ENCODE measurements at places on chromosomes 3 and 15.

- DNase-seq, result no peak
Observed at GRCh38 chr15:56028430-56028829, 35.0 kb upstream of the NEDD4 start.

- no peak for DNase-seq
Observed at GRCh38 chr3:30181178-30181465, 425.3 kb upstream of the TGFBR2 start.

DNA sequence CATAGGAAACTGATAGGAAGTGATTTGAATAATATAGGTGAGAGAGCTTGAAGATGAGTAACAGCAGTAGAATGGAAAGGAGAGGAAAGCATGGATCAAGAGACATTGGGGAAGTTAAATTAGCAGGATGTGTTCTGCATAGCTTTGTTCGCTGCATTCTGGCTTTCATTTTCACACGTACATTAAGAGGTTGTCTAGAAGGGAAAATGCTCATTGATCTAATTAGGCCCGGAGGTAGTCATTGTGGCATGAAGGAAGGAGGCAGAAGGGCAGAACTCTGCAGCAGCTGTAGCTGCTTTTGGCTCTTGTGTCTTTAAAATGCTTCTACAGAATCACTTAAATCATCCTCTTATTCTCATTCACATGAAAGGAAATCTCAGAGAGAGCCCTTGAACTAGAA, 40.3 kb downstream of the KCNAB1 start:
- DNase-seq, result peak; percentile 14

DNA sequence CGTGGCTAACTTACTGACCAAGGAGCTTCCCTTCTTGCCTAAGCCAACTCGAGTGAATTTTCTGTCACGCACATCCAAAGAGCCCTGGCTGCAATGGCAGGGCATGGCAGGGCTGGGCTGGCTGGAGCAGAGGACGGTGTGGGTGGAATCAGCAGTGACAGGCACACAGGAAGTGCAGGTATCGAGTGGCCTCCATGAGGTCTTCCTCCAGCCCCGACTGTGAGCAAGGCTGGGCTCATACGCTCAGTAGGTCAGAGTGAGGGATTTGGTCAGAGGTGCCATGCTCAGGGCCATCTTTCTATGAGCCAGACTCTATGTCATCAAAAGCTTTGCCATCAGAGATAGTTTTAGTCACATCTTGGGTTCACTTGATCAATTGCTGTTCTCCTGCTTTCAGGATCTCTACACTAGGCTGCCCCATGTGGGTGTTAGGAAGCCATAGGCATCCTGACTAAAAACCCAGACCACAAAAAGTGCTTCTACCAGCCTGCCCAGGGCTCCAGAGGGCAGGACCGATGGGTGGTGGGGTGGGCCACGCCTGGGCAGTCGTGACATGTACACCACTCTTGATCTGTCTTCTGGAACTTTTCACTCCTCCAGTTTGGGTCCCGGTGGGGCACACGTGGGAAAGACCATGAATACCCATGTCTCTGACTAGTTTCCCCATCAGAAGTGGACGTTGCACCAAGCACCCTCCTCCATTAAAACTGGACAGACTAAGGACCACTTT, 22.6 kb upstream of the COMMD4 start:
- DNase-seq, result no peak

- DNase-seq, result no peak
Observed at GRCh38 chr3:67964596-67964995, 310.2 kb upstream of the SUCLG2 start.

GRCh38 chr3:113079218-113079961, 88.6 kb downstream of the GTPBP8 start:
- no peak for DNase-seq

DNA sequence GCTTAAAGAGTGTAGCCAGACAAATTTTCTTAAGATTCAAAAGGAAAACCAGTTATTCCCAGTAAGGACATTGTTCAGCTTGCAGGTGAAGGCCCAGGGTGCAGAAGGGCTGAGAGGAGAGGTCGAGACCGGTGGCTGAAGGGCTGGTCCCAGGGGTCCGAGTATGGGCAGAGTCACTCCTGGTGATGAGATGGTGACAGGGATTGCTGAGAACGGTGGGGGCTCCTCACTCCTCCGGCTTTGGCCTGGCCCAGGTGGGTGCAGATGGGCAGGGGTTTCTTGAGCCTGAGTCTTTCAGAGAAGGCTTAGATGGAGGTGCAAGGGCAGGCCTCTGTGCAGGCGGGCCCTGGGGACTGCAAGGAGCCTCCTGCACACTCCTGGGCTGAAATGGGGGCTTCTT, 56.2 kb downstream of the ZNF445 start:
- DNase-seq, result no peak

DNA sequence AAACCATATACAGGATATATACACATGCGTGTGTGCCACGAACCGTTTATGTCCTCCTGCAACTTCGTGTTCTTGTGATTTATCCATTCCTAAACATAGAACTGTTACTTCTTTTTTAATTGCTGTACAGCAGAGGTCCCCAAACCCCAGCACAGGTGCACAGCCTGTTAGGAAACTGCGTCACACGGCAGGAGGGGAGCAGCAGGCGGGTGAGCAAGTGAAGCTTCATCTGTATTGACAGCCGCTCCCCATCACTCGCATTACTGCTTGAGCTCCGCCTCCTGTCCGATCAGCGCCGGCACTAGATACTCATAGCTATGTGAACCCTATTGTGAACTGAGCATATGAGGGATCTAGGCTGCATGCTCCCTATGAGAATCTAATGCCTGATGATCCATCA, 34.9 kb upstream of the NRROS start:
- peak; percentile 63 for DNase-seq

DNA sequence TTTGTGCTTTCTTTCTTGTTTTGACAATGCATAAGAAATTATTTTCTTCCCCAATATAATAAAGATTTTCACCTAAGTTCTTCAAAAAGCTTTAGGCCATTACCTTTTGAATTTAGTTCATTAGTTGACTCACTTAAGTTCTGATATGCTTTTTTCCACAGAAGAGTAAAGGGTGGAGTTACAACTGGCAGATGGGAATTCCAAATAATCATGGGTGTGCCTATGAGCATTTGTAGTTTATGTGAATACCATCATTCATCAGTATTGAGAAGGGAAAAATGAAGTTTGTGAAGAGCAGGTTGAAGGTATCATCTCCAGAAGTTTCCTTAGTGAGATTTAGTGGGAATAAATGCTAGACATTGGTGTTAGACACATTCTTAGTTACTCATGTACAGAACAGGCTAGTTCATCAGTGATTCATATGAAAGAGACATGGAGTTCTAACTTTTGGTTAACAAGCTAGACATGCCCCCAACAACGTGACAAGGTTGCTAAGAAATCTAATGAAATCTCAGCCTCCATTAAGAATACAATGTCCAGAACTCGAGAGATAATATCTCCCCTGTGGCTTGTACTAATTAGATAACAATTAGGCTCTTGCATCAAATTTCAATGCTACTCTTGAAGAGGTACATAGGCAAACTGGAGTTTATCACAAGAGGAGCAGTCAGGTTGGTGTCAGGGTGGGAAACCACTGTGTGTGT, 16.9 kb upstream of the ALCAM start:
- DNase-seq, result no peak

DNA sequence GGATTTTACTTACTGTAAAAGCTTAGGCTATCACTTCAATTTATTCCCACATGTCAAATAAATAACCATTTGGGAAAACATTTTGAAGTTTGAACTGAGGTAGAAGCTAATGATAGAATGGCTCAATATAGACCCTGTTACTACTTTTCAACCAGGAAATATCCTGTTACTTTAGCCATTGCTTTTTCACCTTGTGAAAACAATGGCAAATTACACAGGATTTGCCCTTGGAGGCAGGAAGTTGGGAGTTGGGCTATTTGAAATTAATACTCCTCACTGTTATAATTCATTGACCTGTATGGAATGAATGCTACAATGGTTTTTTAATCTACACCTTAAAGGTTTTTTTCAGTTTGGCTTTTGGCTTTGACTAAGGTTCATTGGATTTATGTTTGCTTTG, 98.1 kb upstream of the UBE2E2 start:
- DNase-seq, result no peak

DNA sequence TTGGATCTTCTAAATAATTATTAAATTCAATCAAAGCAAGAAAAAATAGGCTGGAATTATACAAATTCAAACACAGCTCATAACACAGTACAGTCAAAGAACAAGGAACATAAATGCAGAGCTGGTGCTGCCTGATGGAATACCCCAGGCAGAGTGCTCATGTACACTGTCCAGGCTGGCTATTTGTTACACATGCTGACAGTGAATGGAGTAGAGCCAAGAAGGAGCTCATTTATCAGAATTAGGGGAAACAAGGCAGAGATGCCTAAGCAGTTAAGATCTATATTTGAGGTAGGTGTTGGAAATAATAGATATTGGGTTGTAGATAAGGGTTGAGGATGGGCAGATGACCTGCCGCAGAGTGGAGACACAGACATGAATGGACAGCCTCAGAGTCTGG, 788.2 kb upstream of the ARPP21 start:
- DNase-seq, result no peak

DNA sequence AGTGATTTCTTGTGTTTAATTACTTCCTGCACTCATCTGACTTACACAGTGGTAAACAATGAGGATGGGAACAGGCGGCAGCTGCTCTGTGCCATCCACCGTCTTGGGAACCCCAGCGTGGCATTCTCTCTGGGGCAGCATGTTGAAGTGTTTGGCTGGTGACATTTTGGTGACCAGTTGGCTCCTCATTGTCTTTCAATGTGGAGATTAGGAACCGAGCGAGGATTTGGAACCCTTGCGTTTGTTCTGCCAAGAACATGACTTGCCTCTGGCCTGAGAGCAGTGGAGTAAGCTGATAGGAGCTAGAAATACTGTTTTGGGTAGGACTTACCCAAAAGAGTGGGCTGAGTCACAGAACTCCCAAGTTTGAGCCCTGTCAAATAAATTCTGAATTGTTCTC, 88.8 kb downstream of the IGF1R start:
- DNase-seq, result no peak

GRCh38 chr3:106913966-106914365, 463.3 kb upstream of the CCDC54 start:
- DNase-seq, result no peak

- no peak for DNase-seq
Observed at GRCh38 chr3:129507181-129507831, 21.1 kb upstream of the RHO start.

- no peak for DNase-seq
Observed at GRCh38 chr3:105944721-105945120, 75.9 kb upstream of the CBLB start.

DNA sequence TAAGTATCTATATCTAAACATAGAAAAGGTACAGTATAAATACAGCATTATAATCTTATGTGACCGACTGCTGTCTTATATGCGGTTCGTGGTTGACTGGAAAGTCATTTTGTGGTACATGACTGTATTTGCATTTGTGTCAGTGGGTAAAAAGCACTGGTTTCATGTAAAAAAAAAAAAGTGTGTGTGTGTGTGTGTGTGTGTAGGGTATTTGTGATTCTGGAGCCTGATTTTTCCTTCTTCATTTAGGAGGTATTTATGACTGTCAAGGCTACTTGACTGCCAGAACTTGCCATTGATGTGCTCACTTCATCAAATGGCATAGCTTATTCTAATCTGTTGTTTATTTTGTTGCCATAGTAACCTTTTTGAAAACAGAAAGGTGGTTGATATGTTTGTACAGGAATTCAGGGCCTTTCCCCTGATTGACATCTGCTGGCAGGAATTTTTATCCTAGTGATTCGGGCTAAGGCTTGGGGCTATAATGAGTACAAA, 63.2 kb downstream of the AKAP13 start:
- peak; percentile 57 for DNase-seq

DNA sequence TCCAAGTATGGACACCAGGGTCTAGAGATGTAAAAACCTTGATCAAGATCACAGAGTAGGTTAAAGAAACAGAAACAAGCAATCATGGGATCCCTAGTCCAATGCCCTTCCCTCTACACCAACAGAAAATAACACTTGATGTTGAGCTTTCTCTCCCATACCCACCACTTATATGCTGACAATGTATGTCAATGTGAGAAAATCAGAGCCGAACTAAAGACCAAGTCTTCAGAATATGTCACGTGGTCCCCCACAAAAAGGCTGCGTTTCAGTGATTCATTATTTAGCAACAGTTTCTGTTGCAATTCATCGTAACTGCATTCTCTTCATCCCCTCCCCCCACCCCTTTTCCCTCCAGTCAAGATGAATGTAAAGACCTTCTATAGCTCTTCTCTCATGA, 278.9 kb upstream of the STT3B start:
- no peak for DNase-seq

- DNase-seq, result no peak
Observed at GRCh38 chr3:181753391-181753790, 41.7 kb downstream of the SOX2 start.

DNA sequence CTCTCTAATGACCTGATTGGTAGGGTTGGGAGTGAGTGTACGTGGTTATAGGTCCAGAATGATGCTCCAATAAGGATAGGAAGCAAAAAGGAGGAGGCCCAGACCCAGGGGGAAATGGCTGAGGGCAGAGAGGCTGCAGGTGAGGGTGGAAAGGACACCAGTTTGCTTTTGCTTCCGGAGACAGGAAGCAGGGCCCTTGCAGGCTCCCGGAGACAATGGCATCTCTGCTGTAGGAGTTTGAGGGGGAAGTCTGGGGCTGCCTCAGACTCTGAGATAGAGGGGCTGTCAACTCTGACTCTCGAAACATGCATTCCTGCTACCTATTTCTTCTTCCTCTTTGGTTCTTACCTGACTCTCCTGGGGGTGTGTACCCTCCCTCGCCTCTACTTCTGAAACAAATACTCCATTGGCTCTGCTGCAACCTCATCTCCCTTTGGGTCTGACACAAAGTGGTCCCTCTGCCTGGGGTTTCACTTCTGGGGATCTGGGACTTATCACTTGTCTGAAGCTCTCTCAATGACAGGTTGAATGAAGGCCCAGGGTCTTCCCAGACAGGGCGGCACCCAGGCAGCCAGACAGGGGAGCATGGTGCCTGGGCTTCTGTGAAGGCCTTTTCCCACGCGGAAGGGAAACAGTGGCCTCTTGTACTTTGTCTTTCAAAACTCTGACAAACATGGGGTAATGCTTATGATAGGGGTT, 61.5 kb downstream of the CHRD start:
- DNase-seq, result no peak

DNA sequence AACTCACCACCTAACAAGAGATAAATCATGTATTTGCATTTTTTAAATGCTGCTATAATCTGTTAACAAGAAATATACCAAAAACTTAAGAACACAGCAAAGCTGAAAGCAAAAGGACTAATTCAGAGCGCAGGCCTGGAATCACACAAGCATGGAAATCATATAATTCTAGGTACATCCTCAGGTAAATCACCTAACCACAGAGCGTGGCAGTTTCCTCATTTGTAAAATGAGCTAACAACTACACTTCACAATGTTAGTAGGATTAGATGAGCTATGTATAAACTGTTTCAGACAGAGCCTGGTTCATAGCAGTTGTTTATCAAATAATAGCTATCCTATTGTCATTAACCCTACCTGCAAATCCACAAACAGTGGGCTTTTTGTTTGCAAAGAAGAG, 146.4 kb downstream of the ERC2 start:
- DNase-seq, result no peak

DNA sequence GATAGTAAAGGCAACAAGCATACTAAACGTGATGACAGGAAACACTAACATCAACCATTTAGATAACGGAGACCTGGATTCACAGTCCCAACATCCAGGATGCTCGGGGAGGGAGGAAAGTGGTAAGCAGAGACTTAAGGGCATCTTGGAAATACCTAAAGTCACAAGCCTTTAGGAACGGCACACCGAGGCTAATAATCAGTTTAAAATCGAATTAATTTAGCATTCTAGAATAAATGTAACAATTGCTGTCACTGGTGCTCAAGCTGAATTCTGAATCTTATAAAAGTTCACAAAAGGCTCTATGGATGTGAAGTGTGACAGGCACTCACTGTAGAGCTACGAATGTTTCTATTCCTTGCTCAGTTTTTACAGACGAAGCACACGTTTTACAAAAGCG, 1.3 kb downstream of the CD47 start:
- no peak for DNase-seq

Measured in CD4-positive, alpha-beta T cell treated with Interleukin-2 at 100 ng/mL for 4 hours (primary cell).